Right atrium auricular region (tissue), 2 donors: ENCODE measurements at places on chromosomes 16 and 17. TPM values are rescaled to one million over a fixed set of nuclear protein-coding genes. Genes with fewer than 3 reads are reported as not detected.

DNA sequence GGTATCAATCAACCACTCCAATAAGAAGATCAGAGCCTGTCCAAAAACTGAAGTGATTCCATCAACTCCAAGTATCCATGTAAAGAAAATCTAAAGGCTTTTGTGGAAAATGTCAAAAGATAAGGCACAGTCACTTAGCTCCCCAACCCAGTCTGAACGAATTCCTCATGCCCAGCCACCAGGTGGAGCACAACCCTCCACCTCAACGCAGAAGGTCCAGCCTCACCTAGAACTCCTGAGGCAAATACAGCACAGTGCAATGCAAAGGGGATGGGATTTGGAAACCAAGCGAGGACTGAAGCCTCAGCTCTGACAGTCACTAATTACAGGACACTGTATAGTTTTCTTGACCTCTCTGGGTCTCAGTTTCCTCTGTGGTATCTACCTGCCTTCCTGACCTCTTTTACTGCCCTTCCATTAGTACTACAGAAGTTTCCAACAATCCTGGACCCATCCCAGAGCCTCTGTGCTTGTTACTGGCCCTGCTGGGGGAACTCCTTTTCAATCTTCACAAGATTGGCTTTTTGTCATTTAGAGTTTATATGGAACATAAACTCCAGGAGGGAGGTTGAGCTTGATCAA lies 2.0 kb downstream of the NCBP3 start:
- no peak overlapping the region for H3K27ac ChIP-seq
- DNase-seq: no peak
- H3K36me3 ChIP-seq: peaks cover 24% of the 10 kb centered on the region
- H3K4me1 ChIP-seq: peaks cover 22% of the 10 kb centered on the region
- H3K27me3 ChIP-seq: no peaks in the 10 kb centered on the region

DNA sequence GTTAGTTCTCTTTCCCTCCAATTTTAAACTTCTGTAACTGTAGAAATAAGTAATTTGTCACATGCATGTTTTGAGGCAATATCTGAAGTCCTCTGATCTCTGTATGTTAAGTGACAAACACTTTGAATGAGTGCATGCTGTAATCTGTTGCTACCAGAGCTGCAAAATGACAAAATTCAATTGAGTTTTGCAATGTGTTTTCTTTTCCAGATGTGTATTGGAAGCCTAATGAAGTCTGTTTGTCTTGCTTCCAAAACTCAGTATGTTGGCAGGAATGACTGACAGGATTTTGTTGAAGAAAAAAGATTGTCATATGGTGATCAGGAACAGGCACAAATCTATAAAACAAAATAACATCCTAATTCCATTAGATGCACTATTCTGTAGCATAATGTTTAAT lies 561.6 kb upstream of the CDH8 start:
- H3K27me3 ChIP-seq: no peaks in the 10 kb centered on the region
- H3K4me3 ChIP-seq: no peak overlapping the region

DNA sequence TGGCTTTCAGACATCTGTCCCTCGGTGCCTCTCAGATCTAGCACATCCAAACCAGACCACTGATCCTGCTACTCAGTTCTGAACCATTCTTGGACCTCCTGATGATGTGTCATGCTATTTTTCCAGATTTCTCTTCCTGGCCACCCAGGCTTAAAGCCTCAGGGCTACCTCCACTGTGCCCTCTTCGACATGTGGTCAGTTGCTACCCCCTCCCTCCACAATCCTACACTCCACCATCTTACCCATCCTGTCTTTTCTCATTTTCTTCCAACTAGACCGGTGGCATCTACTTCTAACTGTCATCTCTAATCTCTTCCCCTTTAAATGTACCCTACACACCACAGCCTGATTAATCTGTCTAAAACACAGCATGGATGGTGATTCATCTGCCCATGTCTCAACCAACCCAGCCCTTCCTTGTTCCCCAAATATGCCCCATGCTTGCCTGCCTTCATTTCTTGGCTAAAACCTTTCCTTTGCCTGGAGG lies 478.6 kb downstream of the SLC39A11 start:
- H3K36me3 ChIP-seq: no peaks in the 10 kb centered on the region
- H3K27me3 ChIP-seq: no peaks in the 10 kb centered on the region
- no peaks in the 10 kb centered on the region for H3K4me1 ChIP-seq
- no peak for DNase-seq

GRCh38 chr17:45812102-45812501 lies 28.0 kb downstream of the CRHR1 start:
- no peak overlapping the region for H3K27ac ChIP-seq
- no peaks in the 10 kb centered on the region for H3K27me3 ChIP-seq
- DNase-seq: no peak
- no peaks in the 10 kb centered on the region for H3K4me1 ChIP-seq
- no peaks in the 10 kb centered on the region for H3K36me3 ChIP-seq

The RASD1 gene
- 131 TPM for total RNA-seq

DNA sequence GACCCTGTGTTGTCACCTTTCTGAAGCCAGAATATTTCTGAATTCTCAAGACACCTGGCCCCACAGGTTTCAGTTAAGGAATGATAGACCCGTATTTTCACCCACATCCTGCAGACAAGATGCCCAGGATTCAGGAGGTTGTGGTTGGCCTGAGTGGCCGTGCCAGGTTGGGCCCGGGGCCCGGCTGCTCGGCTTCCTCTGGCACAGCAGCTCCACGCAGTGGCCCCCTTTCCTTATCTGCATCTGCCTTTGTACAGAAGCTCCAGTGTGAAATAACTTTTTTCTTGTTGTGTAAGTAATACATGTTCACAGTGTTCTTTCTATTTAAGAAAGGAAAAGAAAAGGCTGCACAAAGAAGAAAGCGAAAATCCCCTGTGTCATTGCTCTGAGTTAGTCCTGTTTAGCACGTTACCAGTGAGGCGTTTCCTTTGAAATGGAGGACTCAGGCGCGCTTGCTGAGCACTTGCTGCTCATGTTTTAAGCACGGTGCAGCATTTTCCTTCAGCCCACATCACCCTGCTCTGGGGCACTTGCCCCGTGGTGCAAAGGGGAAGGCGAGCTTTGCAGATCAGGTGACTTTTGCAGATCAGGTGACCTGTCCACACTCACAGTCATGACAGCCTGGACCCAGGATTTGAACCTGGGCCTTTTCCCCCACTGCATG lies 12.8 kb downstream of the ZC3H18 start:
- no peak overlapping the region for H3K4me3 ChIP-seq
- H3K4me1 ChIP-seq: no peaks in the 10 kb centered on the region
- no peak overlapping the region for H3K27ac ChIP-seq

The GAST gene
- total RNA-seq: not detected

The MTSS2 gene
- 44.7 TPM for total RNA-seq

DNA sequence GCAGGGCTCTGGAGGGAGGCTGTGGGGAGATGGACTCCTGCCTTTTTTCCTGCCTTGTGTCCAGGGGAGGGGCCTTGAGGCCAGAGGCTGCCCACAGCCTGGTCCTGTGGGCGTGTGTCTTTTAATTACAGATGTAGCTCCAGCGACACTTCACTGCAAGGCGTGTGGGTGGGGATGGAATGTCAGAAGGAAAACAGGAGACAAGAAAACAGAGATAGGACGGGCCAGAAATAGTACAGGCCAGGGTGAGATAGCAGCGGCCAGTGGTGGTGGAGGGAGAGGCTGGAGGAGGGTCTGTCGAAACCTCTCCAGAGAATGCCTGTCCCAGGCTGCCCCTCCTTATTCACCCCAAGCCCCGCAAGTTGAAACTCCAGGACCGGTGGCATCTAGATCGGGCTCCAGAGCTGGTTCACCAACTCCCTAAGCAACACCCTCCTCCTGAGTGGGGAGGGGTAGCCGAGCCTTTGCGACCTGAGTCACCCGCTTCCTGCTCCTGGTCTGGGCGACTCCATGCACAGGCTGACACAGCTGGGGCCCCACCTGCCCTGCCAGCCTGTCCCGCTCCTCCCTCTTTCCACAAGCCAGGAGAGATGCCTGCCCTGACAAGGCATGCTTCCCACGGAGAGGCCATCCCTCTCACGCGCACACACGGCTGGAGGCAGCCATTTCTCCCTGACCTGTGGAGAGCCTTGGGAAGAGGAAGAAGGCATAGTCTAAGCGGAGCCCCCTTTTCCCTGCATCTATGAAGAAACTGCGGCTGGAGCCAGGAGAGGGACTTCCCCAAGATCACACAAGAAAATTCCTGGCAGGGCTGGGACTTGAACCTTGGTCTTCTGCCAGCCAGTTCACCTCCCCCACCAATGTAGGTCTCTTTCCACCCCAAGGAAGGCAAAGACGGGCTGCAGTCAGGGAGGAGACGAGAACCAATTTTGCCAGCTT lies 6.6 kb upstream of the JUP start:
- H3K36me3 ChIP-seq: no peaks in the 10 kb centered on the region
- peak; percentile 76 for DNase-seq
- no peaks in the 10 kb centered on the region for H3K27me3 ChIP-seq

DNA sequence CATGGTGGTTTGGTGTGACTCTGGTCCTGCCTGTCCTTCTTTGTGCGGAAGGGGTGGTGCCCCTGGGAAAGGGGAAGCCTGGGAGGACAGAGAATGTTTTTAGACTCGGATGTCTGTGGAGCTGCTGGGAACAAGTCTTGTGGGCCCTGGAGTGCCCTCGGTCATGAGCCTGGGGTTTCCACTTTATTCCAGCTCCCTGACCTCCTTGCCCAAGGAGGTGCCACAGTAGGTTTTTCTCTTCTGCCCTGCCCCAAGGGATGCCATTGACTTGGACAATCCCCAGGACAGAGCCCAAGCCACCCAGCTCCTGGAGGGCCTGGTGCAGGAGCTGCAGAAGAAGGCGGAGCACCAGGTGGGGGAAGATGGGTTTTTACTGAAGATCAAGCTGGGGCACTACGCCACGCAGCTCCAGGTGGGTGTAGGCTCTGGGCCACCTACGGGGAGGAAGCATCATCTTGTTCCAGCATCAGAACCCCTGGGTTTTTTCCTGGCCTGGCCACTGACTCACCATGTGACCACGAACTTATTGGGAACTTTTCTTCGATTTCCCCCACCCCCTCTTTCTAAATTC lies 1.4 kb downstream of the STAT5A start:
- peaks cover 5% of the 10 kb centered on the region for H3K36me3 ChIP-seq
- H3K4me1 ChIP-seq: no peaks in the 10 kb centered on the region
- H3K27me3 ChIP-seq: no peaks in the 10 kb centered on the region
- H3K4me3 ChIP-seq: no peak overlapping the region

DNA sequence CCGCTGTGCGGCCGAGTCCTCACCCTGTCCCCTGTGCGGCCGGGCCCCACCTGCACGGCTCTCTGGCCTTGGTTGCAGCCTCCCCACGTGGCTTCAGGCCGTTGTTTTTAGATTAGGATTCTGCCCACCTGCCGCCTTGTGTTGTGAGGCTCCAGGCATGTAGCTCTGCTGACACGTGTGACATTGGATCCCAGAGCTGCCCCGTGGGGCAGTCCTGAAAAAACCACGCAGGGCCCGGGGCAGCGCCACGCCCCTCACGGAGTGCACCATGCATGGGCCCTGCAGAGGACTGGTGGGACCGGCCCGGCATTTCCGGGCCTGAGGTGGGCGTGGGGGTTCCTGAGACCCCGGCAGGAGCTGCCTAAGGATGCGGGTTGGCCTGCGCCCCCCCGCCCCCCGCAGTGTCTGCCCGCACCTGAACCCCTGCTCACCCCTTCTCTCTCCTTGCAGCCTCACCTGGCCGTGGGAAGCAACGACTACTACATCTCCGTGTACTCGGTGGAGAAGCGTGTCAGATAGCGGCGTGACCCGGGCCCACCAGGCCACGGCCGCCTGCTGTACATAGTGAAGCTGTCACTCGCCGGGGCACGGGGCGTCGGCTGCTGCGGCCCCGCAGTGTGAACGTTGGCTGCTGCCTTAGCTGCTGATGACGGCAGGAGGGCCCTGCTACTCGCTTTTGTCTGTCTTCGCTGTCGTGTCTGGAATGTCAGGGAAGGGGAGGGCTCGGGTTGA lies 27.7 kb upstream of the CHMP6 start:
- no peak overlapping the region for H3K27ac ChIP-seq
- DNase-seq: no peak
- H3K27me3 ChIP-seq: no peaks in the 10 kb centered on the region
- H3K4me1 ChIP-seq: peaks cover 39% of the 10 kb centered on the region
- no peak overlapping the region for H3K4me3 ChIP-seq

DNA sequence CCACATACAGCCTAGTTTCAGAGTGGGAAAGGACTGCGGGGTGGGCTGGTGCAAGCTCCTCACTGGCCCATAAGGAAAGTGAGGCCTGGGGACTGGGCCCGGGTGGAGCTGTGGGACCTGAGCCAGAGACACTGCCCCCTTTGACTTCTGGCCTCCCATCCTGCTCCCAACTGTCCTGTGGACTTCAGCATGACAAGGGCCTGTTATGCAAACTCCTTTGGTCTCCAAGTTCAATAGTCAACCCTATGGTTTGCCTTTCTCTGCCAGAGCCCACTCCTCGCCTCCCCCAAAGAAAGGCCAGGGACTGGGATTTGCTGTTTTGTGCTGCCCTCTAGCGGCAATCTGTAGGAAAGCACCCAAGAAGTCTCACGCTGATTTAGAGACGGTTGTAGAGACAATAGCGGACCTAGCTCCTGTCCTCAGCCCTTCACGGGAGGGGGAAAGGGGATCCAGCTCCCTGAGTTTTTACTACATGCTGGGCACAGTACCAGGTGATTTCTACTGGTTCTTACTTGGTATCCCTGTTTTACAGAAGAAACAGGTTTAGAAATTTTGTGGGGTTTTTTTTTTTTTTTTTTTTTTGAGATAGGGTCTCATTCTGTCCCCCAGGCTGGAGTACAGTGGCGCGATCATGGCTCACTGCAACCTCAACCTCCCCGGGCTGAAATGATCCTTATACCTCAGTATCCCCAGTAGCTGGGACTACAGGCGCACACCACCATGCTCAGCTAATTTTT lies 1.2 kb upstream of the TLCD3B start:
- DNase-seq: peak; percentile 65
- H3K27me3 ChIP-seq: peaks cover 23% of the 10 kb centered on the region
- H3K4me3 ChIP-seq: no peak overlapping the region
- no peaks in the 10 kb centered on the region for H3K36me3 ChIP-seq
- peaks cover 13% of the 10 kb centered on the region for H3K4me1 ChIP-seq
- H3K27ac ChIP-seq: no peak overlapping the region

- no peak overlapping the region for H3K27ac ChIP-seq
- H3K36me3 ChIP-seq: no peaks in the 10 kb centered on the region
- no peak overlapping the region for H3K4me3 ChIP-seq
- no peaks in the 10 kb centered on the region for H3K27me3 ChIP-seq
- H3K4me1 ChIP-seq: no peaks in the 10 kb centered on the region
Observed at GRCh38 chr17:78474614-78475146, 96.2 kb downstream of the PGS1 start.

GRCh38 chr17:48420823-48421222 lies 9.2 kb downstream of the SKAP1 start:
- H3K27me3 ChIP-seq: no peaks in the 10 kb centered on the region
- no peak overlapping the region for H3K27ac ChIP-seq
- no peaks in the 10 kb centered on the region for H3K36me3 ChIP-seq
- no peak overlapping the region for H3K4me3 ChIP-seq
- DNase-seq: no peak

The MYOCD gene
- total RNA-seq: 50.6 TPM

The PTX4 gene
- total RNA-seq: not detected

The TM4SF5 gene
- not detected for total RNA-seq
